ENCODE measurements at places on chromosomes 6 and 20.
A peak's percentile ranks its signal among the peaks of the same experiment; 100 is the strongest.

- no peak for DNase-seq
Measured at GRCh38 chr20:63074631-63075030, 67.9 kb upstream of the BHLHE23 start.

- no peak for DNase-seq
Measured at GRCh38 chr20:23367770-23368169, 5.8 kb downstream of the GZF1 start.

GRCh38 chr6:126267626-126268025 is 72.3 kb upstream of the CENPW start:
- DNase-seq, result no peak

DNA sequence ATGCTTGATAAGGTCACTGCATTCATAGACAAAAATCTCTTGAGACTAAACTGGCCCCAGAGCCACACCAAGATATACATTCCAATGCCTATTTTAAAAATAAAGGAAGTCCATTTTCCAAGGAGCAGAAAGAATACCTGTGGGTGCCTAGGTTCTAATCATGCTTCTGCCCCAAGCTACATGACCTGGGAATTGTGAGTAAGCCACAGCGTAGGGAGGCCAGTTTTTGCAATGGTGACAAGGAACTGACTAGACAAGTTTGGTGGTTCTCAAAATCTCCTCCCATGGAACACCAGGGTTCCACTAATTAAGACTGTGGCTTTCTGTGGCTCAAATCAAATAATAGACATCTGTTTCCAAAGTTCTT is 83.3 kb downstream of the GMDS start:
- DNase-seq, result no peak

GRCh38 chr6:106997392-106998158 is 23.0 kb upstream of the CD24 start:
- peak; percentile 79 for DNase-seq

GRCh38 chr6:7467007-7467897 is 74.2 kb upstream of the DSP start:
- DNase-seq, result peak; percentile 49

- DNase-seq, result no peak
Measured at GRCh38 chr20:43711098-43711654, 15.6 kb downstream of the GTSF1L start.

- DNase-seq, result no peak
Measured at GRCh38 chr6:100342830-100343229, 121.9 kb downstream of the SIM1 start.

GRCh38 chr6:108171918-108172516 is 6.2 kb downstream of the NR2E1 start:
- no peak for DNase-seq

DNA sequence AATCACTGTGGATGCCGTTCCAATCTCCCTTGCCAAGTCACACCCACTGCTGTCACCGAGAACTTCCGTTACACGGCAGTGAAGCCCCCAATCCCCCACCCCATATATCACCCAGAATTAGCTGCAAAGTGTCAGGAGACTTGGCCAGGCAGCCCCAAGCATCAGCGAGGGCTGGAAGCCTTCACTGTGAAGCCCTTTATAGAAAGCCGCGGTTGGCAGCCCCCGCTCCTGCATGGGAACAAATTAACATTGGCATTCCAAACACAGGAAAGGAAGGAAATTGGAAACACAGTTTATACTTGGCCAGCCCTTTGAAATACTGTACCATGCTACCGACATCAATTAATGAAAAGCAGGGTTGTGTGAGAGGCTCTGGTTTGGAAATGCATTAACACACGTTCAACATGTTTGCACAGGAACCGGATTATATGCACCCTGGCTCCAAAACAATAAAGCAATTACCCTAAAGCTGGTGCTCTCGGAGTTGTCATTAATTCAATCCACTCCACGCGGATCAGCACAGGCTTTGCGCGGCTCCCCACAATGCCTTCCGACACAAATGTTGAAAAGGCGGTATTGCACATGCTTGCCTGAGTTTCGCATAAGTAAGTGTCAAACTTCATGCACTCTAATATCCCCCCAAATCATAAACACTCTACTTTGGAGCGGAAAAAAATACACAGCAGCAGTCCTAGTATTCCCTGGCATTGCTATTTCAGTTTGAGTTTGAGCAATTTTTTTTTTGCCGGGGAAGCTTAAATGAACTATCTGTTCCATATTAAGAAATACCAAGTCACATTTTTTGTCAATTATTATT is 7.1 kb downstream of the BMP7 start:
- no peak for DNase-seq

GRCh38 chr6:159008656-159009288 is 8.8 kb upstream of the RSPH3 start:
- DNase-seq, result no peak

DNA sequence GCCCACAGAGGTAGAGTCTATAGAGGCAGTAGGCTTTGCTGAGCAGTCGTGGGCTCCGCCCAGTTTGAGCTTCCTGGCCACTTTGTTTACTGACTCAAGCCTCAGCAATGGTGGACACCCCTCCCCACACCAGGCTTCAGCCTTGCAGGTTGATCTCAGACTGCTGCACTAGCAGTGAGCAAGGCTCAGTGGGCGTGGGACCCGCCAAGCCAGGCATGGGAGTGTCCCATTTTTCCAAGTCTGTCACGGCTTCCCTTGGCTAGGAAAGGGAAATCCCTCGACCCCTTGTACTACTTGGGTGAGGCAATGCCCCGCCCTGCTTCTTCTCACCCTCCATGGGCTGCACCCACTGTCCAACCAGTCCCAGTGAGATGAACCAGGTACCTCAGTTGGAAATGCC is 135.3 kb upstream of the NT5E start:
- no peak for DNase-seq

DNA sequence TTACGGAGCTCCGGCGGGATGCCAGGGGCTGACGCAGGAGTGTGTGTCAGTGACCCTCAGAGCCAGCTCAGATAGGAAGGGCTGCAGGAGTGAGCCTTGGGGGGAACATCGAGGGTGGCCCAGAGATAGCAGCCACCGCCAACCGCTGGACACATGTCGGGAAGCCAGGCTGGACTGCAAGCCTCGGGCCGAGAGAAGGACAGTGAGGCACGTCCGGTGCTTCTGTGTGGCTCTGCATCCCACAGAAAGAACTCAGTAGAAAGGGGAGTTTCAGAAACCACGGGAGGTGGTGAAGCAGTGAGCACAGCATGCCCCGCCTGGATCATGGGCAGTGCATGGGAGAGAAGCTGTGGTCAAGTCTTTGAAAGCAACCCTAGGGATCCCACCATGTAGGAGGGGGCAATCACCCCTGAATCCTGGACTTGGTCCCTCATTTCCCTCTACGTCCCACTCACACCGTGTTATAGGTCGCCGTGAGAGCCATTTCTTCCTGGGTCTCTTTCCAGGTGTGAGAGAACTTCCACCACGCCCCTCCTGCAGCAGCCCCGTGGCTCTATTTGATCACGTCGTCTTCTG is 383.7 kb upstream of the CDH4 start:
- no peak for DNase-seq

- DNase-seq, result peak; percentile 83
Measured at GRCh38 chr6:41713159-41713649, 22.2 kb downstream of the TFEB start.

- no peak for DNase-seq
Measured at GRCh38 chr6:150255840-150256239, 113.0 kb upstream of the IYD start.

GRCh38 chr20:12528591-12529041 is 480.2 kb upstream of the SPTLC3 start:
- no peak for DNase-seq

- no peak for DNase-seq
Measured at GRCh38 chr20:18039063-18039462, 18.7 kb downstream of the OVOL2 start.

DNA sequence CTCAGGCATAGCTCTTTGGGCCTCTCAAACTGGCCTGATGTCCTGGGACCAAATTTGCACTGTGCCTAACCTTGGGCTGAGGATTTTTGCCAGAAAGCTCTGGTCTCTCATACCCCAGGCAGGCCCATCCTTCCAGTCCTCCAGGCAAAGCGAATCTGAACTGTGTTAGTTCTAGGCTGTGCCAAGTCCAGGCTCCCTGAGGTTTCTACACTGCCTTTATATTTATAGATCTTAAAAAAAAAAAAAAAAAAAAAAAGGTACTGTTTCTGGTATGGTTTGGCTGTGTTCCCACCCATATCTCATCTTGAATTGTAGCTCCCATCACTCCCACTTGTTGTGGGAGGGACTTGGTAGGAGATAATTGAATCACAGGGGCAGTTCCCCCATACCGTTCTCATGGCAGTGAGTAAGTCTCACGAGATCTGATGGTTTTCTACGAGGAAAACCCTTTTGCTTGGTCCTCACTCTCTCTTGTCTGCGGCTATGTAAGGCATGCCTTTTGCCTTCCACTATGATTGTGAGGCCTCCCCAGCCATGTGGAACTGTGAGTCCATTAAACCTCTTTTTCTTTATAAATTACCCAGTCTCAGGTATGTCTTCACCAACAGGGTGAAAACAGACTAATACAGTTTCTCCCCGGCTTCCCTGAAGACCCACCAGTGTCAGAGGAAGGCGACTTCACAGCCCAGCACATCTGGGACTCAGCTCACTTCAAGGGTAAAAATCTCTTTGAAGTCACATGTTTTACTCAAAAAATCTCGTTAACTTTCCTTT is 39.0 kb upstream of the TBXT start:
- DNase-seq, result no peak

GRCh38 chr6:151962246-151962846 is 154.9 kb downstream of the ESR1 start:
- DNase-seq, result no peak

GRCh38 chr20:57754190-57754589 is 44.4 kb upstream of the PMEPA1 start:
- no peak for DNase-seq

DNA sequence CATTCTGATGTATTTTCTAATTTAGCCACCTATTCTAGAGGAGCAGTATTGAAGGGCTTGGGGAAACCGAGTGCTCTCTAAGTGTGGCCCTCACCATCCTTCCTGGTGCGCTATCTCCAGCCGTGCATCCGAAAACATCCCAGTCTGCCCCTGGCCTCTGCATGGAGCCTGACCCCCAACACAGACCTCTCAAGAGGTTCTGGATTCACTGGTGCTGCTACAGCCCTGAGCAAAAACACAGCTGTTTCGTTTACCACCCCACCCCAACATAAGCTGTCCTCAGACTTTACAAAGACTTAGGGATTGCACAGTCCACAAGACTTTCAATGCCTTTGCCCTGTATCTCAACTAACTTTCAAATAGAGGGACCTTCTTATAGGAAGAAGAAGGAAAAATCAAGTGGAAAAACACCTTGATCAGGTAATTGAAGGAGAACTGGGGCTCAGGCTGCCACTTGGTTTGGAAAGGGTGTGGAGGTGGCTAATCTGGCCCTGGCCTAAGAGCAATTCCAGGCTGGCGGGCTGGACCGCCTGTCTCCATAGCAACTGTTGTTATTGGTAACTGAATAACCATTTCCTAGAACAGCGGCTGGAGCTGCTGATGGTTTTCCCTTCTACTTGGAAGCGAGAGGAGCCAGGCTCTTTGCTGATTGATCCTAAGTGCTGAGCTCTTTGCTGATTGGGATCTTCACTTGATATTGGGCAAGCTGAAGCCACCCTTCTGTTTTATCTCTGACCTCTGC is 90.2 kb upstream of the TOX2 start:
- DNase-seq, result no peak

DNA sequence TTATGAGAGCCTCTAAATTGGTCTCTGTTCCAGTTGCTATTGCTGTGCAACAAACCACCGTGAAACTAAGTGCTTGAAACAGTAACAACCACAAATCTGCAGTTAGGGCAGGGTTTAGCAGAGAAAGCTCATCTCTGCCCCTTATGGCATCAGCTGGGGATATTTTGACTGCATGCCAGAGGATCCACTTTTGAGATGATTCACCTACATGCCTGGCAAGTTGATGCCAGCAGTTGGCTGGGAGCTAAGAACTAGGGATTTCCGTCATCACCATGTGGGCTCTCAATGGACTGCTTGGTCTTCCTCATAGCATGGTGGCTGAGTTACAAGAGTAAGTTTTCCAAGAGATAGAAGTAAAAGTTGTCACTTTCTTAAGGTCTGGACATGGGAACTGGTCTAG is 35.1 kb downstream of the PLCB4 start:
- DNase-seq, result no peak

DNA sequence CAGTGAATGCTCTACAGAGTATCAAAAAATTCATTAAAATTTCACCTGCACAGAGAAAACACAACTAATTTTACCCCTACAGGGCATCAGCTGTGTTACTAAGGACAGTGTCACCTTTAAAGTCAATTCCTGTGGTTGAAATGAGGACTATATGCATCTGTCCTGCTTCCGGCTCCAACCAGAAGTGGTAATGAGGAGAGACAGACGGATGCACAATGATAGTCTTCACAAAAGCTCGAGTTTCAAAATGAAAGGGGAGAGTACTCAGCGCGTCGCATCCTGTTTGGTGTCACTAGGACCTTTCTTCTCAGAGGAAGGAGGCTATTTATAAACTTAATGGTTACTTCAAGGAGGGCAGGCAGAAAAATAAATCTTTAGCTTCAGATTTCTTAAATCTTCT is 86.5 kb downstream of the LYRM4 start:
- no peak for DNase-seq

DNA sequence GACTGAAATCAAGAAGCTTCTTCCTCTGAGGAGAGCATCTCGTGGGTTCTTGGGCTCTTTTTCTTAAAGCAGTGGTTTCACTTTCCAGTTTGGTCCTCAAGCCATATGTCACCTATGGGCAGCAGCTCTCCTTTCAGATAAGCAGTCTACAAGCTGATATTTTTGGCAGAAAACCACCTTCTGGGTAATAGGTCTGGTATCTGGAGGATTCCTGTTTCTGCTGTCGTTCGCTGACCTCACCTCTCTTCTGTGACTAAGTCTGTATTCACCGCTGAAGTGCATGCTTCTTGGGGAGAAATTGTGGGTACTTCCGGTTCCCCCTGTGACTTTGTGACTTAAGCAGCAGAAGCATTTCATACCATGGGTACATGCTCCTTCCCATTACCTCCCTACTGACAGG is 193.6 kb downstream of the EDN1 start:
- DNase-seq, result peak; percentile 58

DNA sequence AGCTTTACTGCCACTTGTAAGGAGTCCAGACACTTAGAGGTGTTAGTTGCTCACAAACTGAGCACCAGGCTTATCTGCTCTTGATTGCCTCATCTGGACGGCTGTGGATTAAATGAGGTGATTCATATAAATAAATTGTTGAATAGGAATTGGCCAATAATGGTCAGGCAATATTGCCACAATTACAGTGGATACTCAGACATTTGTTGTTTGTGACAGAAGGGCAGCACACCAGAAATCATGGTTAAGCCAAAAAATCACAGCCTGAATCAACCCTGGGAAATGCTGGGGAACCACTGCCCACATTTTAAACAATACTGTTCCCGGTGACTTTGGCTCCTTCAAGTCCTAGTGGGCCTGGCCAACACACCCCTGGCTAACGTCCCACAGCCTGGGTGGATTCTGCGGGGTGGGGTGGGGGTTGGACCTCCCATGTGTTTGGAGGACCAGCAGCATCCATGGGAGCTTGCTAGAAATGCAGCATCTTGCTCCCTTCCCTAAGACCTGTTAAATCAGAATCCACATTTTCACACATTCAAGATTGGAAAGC is 29.5 kb upstream of the SPDEF start:
- peak; percentile 10 for DNase-seq

GRCh38 chr20:63703976-63704748 is 3.6 kb downstream of the ARFRP1 start:
- DNase-seq, result peak; percentile 22

GRCh38 chr6:40195428-40196134 is 261.3 kb upstream of the MOCS1 start:
- DNase-seq, result no peak

- DNase-seq, result no peak
Measured at GRCh38 chr6:47147175-47147727, 105.1 kb upstream of the ADGRF1 start.

GRCh38 chr20:39878320-39878719 is 810.7 kb downstream of the MAFB start:
- no peak for DNase-seq
